ENCODE measurements at places on chromosomes 7 and 10. TPM values are rescaled to one million over a fixed set of nuclear protein-coding genes. Genes with fewer than 3 reads are reported as not detected.

The SPDYE2 gene
- not detected for total RNA-seq

The MGMT gene
- 17.0 TPM for total RNA-seq

The GIMAP7 gene
- 49.9 TPM for total RNA-seq

The PGAM2 gene
- 0.58 TPM for total RNA-seq

The GNGT1 gene
- total RNA-seq = not detected

The ZMIZ2 gene
- total RNA-seq = 103 TPM

The SLC16A12 gene
- not detected for total RNA-seq

The DNAJB9 gene
- 11.5 TPM for total RNA-seq

- peaks cover 8% of the 10 kb centered on the region for H3K36me3 ChIP-seq
- no peaks in the 10 kb centered on the region for H3K27me3 ChIP-seq
- H3K27ac ChIP-seq = peak overlapping the region; percentile 2
- H3K4me1 ChIP-seq = peaks cover 62% of the 10 kb centered on the region
These were observed 256.3 kb upstream of the KLF14 start for GRCh38 chr7:130990178-130990832.

- no peaks in the 10 kb centered on the region for H3K27me3 ChIP-seq
- H3K4me1 ChIP-seq = no peaks in the 10 kb centered on the region
- DNase-seq = no peak
- H3K36me3 ChIP-seq = no peaks in the 10 kb centered on the region
These were observed 171.3 kb downstream of the FZD1 start for GRCh38 chr7:91435381-91436059.

GRCh38 chr10:114100848-114101741 lies 57.4 kb downstream of the ADRB1 start:
- peaks cover 53% of the 10 kb centered on the region for H3K4me1 ChIP-seq
- H3K27me3 ChIP-seq = peaks cover 35% of the 10 kb centered on the region
- DNase-seq = no peak
- no peaks in the 10 kb centered on the region for H3K36me3 ChIP-seq
- no peak overlapping the region for H3K27ac ChIP-seq

DNA sequence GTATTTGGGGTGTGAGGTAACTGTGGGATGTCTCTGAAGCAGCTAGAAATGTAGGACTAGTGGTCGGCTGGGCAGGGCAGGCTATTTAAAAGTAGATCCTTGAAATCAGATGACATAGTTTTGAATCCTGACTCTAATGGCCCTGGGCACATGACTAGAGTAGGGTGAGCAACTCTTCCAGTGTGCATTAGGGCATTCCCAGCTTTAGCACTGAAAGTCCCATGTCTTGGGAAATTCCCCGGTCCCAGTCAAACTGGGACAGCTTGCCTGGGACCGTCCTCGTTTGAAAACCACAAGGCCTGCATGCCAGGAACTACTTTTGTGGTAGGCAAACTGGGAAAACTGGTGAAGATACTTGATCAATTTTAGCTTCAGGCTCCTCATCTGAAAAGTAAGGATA lies 255.3 kb downstream of the PTEN start:
- no peaks in the 10 kb centered on the region for H3K27me3 ChIP-seq
- no peaks in the 10 kb centered on the region for H3K36me3 ChIP-seq
- peaks cover 15% of the 10 kb centered on the region for H3K4me1 ChIP-seq
- H3K4me3 ChIP-seq = no peak overlapping the region

GRCh38 chr10:43816351-43817321 lies 168.0 kb upstream of the ZNF32 start:
- H3K27ac ChIP-seq = peak overlapping the region; percentile 58
- H3K36me3 ChIP-seq = peaks cover 3% of the 10 kb centered on the region
- H3K4me1 ChIP-seq = peaks cover 32% of the 10 kb centered on the region
- H3K4me3 ChIP-seq = peak overlapping the region; percentile 23
- H3K27me3 ChIP-seq = peaks cover 45% of the 10 kb centered on the region
- DNase-seq = peak; percentile 94

DNA sequence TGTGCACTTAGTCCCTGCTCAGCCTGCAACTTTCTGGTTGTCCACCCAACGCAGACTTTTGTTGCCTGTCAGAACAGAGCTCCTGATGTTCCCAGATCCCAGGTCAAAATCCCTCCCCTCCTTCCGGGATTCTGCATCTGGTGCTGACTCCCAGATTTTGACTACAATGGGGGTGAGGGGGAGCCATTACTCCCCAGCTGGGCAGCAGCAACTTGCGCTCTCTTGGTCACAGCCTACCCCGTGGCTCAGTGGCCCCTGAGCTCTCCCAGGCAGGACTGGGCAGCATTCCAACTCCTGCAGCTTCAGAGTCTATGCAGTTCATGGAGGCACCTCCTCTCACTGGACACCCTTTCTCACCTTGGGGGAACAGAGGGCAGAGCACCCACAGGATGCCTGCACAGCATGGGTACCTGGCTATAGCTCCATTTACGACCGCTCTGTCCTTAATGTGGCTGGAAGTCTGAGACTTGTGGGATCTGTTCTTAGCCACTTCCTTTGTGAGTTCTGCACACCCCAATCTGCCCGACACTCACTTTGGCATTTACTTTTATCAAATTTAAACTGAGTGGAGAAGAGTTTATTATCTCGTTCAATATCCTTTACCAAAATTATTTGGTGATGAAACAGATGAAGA lies 545.5 kb upstream of the MGMT start:
- no peak overlapping the region for H3K4me3 ChIP-seq
- no peaks in the 10 kb centered on the region for H3K27me3 ChIP-seq
- DNase-seq = no peak

- no peak overlapping the region for H3K4me3 ChIP-seq
- DNase-seq = peak; percentile 40
- H3K4me1 ChIP-seq = peaks cover 65% of the 10 kb centered on the region
- peaks cover 33% of the 10 kb centered on the region for H3K36me3 ChIP-seq
- H3K27ac ChIP-seq = no peak overlapping the region
These were observed 8.4 kb downstream of the PRF1 start for GRCh38 chr10:70594161-70594560.

GRCh38 chr10:126904818-126905701 lies at the start of gene DOCK1:
TSS of gene DOCK1 (plus strand) at chr10:126905428. CDS start at chr10:126905518, 90 bp downstream.
- H3K27me3 ChIP-seq = peaks cover 15% of the 10 kb centered on the region
- peaks cover 2% of the 10 kb centered on the region for H3K36me3 ChIP-seq
- DNase-seq = no peak
- H3K4me1 ChIP-seq = no peaks in the 10 kb centered on the region
- H3K4me3 ChIP-seq = no peak within 1 kb of the TSS
- H3K27ac ChIP-seq = no peak within 1 kb of the TSS

DNA sequence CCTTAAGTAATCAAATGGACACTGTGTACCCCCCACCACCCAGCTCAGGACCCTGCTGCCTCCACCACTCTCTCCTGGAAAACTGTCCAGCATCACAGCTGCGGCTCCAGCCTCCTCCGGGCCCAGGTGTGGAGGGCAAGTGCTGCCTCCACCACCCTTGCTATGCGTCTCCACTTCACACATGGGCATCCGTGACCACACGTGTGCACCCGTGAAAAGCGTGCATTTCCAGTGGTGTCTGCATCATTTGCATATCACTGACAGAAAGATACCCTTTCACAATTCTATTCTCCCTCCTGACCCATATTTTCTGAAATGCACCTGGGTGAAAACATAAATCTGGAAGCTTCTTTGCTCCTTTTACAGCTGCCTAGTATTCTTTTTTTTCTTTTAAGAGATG lies 89.7 kb upstream of the PDGFA start:
- H3K4me1 ChIP-seq = peaks cover 68% of the 10 kb centered on the region
- no peak for DNase-seq
- H3K4me3 ChIP-seq = peak overlapping the region; percentile 22
- peak overlapping the region; percentile 72 for H3K27ac ChIP-seq
- H3K27me3 ChIP-seq = no peaks in the 10 kb centered on the region

DNA sequence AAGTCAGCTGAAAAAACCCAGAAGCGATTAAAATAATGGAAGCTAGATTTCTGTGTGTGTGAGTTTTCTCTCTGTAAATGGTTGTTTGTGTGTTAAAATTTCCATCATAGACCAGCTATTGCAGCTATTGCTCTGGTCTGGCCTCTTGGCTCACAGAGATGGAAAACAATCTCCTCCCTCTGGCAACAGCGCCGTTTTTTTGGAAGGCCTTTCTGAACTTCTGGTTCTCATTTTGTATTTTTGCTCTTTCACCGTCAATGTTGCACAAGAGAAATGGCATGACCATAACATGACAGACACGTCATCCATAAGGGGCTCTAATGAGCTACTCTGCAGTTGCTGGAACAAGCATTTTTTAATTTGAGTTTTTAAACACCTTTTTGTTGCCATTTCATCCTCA lies 91.0 kb downstream of the CUBN start:
- peaks cover 10% of the 10 kb centered on the region for H3K4me1 ChIP-seq
- H3K27me3 ChIP-seq = no peaks in the 10 kb centered on the region
- no peak overlapping the region for H3K27ac ChIP-seq
- H3K4me3 ChIP-seq = no peak overlapping the region
- no peak for DNase-seq
- peaks cover 12% of the 10 kb centered on the region for H3K36me3 ChIP-seq

DNA sequence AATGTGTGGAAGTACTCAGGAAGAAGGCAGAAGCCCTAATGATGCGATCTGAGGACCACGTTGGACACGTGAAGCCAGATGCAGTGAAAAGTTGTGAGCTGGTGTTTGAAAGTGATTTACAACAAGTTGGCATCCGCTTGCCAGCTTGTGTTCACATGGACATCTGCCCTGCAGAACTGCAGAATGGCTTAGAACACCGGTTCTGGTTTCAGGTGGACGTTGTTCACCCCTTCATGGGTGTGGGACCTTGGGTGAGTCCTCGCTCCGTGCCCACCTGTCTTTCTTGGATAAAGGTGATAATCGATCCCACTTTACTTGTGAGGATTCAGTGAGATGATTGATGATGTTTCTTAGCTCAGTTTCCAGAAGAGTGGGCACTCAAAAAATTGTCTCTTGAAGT lies 53.8 kb downstream of the CAMK1D start:
- H3K4me3 ChIP-seq = no peak overlapping the region
- DNase-seq = no peak
- no peak overlapping the region for H3K27ac ChIP-seq
- peaks cover 18% of the 10 kb centered on the region for H3K4me1 ChIP-seq

- no peak for DNase-seq
- no peak overlapping the region for H3K4me3 ChIP-seq
- H3K36me3 ChIP-seq = peaks cover 8% of the 10 kb centered on the region
- H3K4me1 ChIP-seq = peaks cover 50% of the 10 kb centered on the region
- no peaks in the 10 kb centered on the region for H3K27me3 ChIP-seq
These were observed 87.0 kb downstream of the SGMS1 start for GRCh38 chr10:50536617-50537240.

DNA sequence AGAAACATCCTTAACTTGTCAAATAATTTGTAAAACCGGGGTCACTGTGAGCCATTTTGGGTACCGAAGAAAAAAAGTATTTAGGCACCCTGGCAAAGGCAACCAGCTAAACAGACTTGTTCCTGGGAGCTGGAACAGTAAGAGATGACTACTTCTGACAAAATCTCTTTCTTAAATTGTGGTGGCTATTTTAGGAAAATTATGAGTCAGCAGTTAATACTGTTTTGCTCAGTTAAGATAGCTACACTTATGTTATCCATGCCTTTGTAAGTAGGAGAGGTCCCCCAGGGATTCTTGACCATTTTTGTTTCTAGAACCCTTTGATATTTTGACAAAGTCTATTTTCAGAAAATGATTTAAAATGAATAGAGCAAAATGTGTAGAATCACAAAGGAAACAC lies 68.7 kb downstream of the TAX1BP1 start:
- no peak overlapping the region for H3K27ac ChIP-seq
- H3K4me1 ChIP-seq = no peaks in the 10 kb centered on the region
- DNase-seq = no peak

DNA sequence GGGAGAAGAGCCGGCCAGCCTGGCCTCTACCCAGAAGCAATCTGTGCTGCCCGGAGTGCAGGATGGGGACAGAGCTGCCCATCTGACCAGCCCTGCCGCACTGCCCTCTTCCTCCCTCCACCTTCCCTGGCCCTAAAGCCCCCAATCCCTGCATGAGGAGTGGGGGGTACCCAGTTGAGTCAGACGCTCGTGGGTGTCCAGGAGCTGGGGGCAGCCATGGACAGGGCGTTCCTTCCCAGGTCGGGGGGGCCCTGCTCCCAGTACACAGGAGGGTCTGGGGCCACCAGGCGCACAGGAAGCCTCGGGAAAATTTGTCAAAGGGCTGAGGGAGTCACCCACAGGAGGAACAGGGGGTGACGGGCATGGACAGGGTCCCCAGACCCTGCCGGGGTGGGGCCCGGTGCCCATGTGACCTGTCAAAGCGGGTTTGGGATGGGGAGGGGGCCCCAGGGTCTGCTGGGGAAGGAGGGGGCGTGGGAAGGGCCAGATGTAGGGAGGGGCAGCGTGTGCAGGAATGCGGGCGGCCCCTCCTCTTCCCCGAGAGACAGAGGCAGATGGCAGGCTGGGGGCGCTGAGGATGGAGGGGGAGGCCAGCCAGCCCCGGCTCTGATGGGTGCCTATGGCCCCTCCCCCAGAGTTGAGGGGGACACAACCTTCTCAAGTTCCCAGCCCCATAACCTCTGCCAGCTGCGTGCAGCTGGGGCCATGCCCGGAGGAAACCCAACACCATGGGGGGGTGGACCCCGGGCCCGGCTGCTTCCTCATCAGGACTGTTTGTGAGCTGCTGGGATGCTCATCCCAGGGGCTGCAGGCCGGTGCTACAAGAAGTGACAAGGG lies 21.5 kb upstream of the GRIFIN start:
- no peak overlapping the region for H3K27ac ChIP-seq
- H3K36me3 ChIP-seq = no peaks in the 10 kb centered on the region
- H3K4me1 ChIP-seq = no peaks in the 10 kb centered on the region
- DNase-seq = no peak
- H3K4me3 ChIP-seq = no peak overlapping the region

DNA sequence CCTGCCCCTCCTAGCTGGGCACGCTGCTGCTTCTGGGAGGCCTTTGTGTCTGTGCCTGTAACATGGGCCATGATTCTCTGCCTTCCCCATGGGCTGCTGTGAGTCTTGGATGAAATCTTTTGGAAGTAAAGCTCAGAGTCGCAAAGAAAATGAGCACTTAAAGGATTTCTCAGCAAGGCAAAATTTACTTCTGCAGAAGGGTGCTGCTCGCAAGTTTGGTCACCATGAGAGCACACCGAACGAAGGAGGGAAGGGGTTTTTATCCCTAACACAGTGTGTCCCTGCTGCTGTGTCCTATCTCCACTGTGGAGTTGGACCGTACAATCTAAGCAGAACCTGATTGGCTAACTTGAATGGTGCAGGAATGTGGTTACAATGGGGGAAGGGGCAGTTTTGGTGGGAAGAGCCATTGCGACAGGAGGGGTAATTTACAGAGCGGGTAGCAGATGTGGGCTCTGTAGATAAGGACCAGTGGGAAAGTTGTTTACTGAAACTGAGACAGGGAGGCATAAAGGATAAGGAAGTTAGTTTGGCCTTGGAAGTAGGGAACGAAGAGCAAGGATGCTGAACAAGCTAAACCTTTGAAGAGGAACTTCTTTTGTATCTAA lies 57.5 kb downstream of the FANK1 start:
- no peak overlapping the region for H3K4me3 ChIP-seq
- H3K36me3 ChIP-seq = no peaks in the 10 kb centered on the region

Data from activated CD8-positive, alpha-beta memory T cell treated with anti-CD3 and anti-CD28 coated beads, Interleukin-2, amount 10 ng/mL, durations not matched to agents 7 days and 5 days (primary cell).